ENCODE measurements at places on chromosomes 5 and 9.

- H3K4me1 ChIP-seq = no peaks in the 10 kb centered on the region
- DNase-seq = no peak
- peaks cover 32% of the 10 kb centered on the region for H3K36me3 ChIP-seq
- H3K27me3 ChIP-seq = no peaks in the 10 kb centered on the region
- no peak overlapping the region for H3K27ac ChIP-seq
These were observed 55.2 kb downstream of the HSPA4 start for GRCh38 chr5:133106761-133107572.

DNA sequence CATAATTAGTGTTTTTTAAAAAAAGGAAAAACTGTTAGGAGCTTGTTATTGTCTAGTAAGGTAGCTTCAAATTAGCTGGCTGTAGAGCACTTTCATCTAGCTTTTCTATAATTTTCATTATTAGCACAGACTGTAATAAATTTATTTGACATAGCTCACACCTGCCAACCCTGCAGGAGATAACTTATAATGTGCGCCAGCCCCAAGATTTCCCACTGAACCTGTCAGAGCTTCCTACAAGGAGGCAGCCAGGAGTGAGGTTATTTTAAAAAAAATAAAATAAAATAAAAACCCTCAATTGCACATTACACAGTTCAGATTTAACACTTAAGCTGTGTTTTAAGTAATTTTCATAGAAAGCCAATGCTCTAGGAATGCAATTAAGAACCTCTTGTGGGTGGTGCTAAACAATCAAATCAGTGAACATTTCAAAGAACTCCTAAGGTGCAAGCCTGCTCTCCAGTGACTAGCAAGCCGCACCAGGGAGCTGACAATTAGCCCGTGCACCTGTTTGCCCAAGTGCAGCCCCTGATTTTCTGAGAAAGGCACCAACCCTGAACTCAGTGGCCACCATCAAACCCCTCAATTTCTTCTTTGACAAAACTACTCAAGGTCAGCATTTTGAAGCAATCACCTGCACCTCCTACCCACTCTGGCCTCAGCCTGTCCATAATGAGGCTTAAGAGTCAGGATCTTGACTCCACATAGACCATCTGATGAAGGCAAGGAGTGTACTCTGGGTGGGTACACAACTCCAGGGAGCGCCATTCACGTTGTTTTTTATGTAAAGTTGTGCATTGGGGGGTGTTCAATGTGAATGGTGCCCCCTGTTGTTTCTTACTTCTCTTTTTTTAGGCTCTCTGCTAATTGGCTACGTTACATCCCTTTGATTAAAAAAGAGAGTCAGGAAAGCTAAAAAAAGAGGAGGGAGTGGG, 385.3 kb upstream of the WWC1 start:
- no peak for DNase-seq
- no peaks in the 10 kb centered on the region for H3K27me3 ChIP-seq
- no peak overlapping the region for H3K27ac ChIP-seq
- H3K4me1 ChIP-seq = peaks cover 2% of the 10 kb centered on the region
- no peaks in the 10 kb centered on the region for H3K36me3 ChIP-seq

- H3K27ac ChIP-seq = no peak overlapping the region
- no peaks in the 10 kb centered on the region for H3K36me3 ChIP-seq
- 0 out of 2 replicates have a peak, but pooled peaks cover 3% of the 10 kb centered on the region for H3K27me3 ChIP-seq
- no peak overlapping the region for H3K4me3 ChIP-seq
- DNase-seq = no peak
These were observed 3.9 kb upstream of the BTNL9 start for GRCh38 chr5:181035991-181036815.

DNA sequence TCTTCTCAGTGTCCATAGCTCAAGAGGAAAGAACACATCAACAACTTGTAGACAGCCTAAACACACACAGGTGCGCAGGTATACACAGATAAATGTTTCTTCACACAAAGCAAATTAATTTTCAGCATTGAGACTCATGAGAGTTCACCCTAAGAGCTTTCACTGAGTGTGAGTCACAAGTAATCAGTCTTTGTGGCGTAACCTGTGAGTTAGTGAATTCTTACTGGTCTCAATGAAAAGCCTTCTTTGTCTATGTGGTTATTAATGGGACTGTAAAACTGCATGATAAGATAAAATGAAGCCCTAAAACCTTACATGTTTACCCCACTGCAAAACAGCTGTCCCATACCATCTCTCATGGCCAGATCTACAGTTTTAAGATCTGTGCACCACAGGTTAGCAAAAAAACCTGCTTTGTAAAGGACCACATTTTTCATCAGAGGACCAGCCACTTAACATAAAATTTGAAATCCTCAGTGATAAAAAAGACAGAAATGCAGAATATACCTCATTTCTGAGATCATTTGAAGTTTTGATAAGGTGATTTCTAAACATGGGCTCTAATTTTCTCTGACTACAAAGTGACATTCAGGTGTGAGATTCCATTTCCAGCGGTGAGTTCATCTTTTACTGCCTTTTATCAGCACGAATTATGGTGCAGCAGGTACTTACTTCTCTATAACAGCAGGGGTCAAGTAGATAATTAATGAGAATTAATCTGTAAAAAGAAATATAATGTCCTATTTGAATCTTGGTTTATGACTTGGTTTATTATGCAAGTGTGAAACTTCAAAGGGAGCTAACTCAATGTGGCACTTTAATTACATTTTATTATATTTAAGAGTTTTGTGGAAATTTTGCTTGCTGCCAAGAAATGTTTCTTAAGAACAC, 335.7 kb upstream of the PIK3R1 start:
- H3K36me3 ChIP-seq = no peaks in the 10 kb centered on the region
- H3K27me3 ChIP-seq = no peaks in the 10 kb centered on the region
- no peak for DNase-seq
- H3K4me1 ChIP-seq = no peaks in the 10 kb centered on the region
- H3K27ac ChIP-seq = no peak overlapping the region
- H3K4me3 ChIP-seq = no peak overlapping the region

DNA sequence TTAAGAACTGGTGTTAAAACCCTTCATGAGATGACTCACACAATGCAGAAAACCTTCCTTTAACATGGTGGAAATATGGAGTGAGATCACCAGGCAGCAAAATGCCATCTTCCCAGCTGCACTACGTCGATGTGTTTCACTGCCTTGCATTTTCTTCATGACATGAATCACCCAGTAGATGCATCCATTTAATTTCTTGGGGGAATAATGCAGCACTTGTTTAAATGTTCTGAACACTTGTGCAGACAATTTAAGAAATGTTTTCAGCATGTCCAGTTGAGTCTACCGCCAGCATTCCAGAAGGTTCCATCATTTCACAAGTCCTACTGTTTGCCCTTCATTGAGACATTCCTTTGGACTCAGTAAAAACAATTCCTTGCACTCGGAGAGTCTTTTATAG, 81.6 kb downstream of the ADAMTS16 start:
- no peaks in the 10 kb centered on the region for H3K27me3 ChIP-seq
- no peak overlapping the region for H3K27ac ChIP-seq
- no peak overlapping the region for H3K4me3 ChIP-seq
- H3K36me3 ChIP-seq = no peaks in the 10 kb centered on the region
- DNase-seq = no peak

- H3K27ac ChIP-seq = no peak overlapping the region
- no peaks in the 10 kb centered on the region for H3K27me3 ChIP-seq
- H3K36me3 ChIP-seq = no peaks in the 10 kb centered on the region
- H3K4me1 ChIP-seq = no peaks in the 10 kb centered on the region
- no peak overlapping the region for H3K4me3 ChIP-seq
- no peak for DNase-seq
These were observed 58.1 kb upstream of the TMEM215 start for GRCh38 chr9:32725066-32725860.

- no peaks in the 10 kb centered on the region for H3K36me3 ChIP-seq
- H3K4me1 ChIP-seq = no peaks in the 10 kb centered on the region
- no peak for DNase-seq
- H3K27ac ChIP-seq = no peak overlapping the region
- no peak overlapping the region for H3K4me3 ChIP-seq
These were observed 459.1 kb downstream of the EBF1 start for GRCh38 chr5:158640593-158640980.

DNA sequence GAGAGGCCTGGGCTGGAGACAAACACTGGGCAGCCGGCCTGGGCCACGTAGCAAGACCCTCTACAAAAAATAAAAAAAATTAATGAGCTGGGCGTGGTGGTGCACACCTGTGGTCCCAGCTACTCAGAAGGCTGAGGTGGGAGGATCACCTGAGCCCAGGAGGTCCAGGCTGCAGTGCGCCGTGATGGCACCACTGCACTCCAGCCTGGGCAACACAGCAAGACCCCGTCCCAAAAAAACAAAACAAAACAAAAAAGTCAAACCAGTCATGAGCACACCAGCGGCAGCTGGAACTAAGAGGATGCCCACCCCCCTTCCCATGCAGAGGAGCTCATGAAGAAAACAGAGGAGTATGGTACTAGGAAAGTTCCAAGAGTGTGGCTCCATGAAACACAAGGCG, 2.2 kb upstream of the UBAC1 start:
- H3K27me3 ChIP-seq = no peaks in the 10 kb centered on the region
- no peak overlapping the region for H3K27ac ChIP-seq
- no peak overlapping the region for H3K4me3 ChIP-seq
- H3K36me3 ChIP-seq = no peaks in the 10 kb centered on the region
- DNase-seq = no peak

GRCh38 chr5:124088289-124089032, 576.5 kb downstream of the CSNK1G3 start:
- peaks cover 4% of the 10 kb centered on the region for H3K4me1 ChIP-seq
- peak overlapping the region; percentile 9 for H3K4me3 ChIP-seq
- H3K36me3 ChIP-seq = no peaks in the 10 kb centered on the region
- no peaks in the 10 kb centered on the region for H3K27me3 ChIP-seq
- DNase-seq = no peak
- H3K27ac ChIP-seq = no peak overlapping the region

DNA sequence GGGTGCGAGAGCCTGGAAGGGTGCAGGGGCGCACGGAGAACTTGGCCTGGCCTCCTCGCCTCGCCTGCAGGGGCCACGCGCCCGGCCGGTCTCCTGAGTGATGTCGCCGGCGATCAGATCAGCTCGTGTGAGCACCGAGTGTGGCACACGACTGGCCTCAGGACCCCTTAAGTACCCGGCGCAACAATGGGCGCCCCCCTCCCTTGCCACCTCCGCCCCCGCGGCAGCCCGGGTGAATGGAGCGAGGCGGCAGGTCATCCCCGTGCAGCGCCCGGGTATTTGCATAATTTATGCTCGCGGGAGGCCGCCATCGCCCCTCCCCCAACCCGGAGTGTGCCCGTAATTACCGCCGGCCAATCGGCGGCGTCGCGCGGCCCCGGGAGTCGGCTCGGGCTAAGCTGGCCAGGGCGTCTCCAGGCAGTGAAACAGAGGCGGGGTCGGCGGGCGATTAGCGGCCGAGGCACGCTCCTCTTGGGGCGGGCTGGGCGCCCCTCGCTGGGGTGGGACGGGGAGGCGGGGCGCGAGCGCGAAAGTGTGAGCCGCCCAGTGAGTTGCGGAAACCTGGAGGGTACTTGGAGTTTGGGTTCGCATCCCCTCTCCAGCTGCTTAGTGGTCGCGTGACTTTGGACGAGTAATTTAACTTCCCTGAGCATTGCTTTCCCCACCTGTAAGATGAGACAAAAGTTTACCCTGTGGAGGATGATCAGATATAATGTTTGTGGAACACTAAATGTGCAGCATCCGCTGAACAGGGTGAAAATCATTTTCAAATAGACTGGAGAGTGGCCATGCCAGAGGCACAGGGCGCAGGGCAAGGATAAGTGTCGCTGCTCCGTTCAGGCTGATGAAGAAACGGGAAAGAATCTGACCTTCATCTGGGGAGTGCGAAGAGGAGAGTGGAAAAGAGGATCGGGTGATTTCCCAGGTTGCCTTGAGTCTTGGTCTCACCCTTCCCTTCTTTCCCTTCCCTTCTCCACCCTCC, at the start of gene NEUROG1:
NEUROG1 (minus strand) TSS at position 145 of the 982 bp plus-strand sequence. CDS start 274 bp downstream, outside the sequence.
- peak; percentile 87 for DNase-seq
- H3K36me3 ChIP-seq = no peaks in the 10 kb centered on the region
- peaks cover 96% of the 10 kb centered on the region for H3K27me3 ChIP-seq
- H3K4me3 ChIP-seq = peak within 1 kb of the TSS; percentile 51
- H3K27ac ChIP-seq = no peak within 1 kb of the TSS

GRCh38 chr5:13591621-13592020, 352.9 kb downstream of the DNAH5 start:
- H3K4me1 ChIP-seq = no peaks in the 10 kb centered on the region
- no peaks in the 10 kb centered on the region for H3K27me3 ChIP-seq
- no peak overlapping the region for H3K27ac ChIP-seq
- no peak for DNase-seq
- no peak overlapping the region for H3K4me3 ChIP-seq

DNA sequence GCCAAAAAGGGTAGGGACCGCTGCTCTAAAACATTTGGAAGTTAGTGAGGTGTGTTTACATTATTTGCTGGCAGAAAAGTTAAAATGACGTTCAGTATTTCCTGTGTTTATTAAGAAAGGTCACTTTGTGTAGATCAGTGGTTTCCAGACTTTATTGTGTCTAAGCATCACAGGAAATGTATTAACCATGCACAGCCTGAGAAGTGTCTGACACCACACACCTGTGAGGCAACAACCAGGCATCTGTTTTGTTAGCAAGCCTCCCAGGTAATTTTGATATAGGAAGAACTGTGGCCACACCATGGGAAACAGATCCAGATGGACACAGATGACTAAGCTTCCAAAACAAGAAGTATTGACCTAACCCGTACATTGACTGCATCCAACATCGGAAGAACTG, 12.0 kb downstream of the TTC1 start:
- DNase-seq = no peak
- no peaks in the 10 kb centered on the region for H3K4me1 ChIP-seq
- H3K4me3 ChIP-seq = no peak overlapping the region
- H3K27me3 ChIP-seq = no peaks in the 10 kb centered on the region

DNA sequence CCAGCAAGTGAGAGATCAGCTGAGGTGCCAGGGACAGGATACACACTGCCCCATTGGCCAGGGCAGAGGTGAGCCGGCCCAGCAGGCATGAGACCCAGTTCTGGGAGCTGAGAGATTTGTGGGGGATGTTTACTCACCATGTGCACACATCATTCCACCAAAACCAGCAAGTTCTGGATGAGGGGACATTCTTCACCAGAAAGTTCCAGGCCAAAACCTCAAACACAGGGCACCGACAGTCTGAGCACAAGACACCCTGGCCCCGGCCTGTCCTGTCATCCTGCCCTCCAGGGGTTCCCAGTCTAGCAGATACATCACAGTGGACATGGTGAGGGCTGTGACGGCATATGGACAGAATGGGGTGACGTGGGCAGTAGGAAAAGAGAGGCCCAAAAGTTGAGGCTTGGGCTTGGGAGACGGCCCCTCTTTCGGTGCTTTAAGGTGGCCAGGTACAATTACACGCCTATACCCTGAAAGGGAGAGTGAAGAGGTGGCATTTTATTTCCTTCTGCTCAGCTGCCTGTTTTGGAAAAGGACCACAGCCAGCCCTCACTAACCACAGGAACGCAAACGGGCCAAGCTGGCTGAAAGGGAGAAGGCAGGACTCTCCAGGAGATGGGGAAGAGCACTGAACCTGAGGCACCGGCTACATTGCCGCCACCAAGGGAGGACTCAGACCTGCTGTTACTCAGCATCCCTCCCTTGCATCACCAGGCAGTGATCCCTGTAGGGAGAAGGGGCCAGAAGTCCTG, 64.0 kb downstream of the SHB start:
- no peak overlapping the region for H3K27ac ChIP-seq
- H3K4me3 ChIP-seq = no peak overlapping the region
- H3K27me3 ChIP-seq = no peaks in the 10 kb centered on the region
- DNase-seq = no peak

GRCh38 chr5:22480305-22480704, 372.8 kb downstream of the CDH12 start:
- no peak for DNase-seq
- no peak overlapping the region for H3K27ac ChIP-seq
- H3K36me3 ChIP-seq = no peaks in the 10 kb centered on the region
- no peaks in the 10 kb centered on the region for H3K4me1 ChIP-seq
- H3K4me3 ChIP-seq = no peak overlapping the region
- no peaks in the 10 kb centered on the region for H3K27me3 ChIP-seq

GRCh38 chr5:177096162-177097015, 9.7 kb downstream of the FGFR4 start:
- H3K36me3 ChIP-seq = peaks cover 26% of the 10 kb centered on the region
- no peaks in the 10 kb centered on the region for H3K27me3 ChIP-seq
- H3K27ac ChIP-seq = no peak overlapping the region
- no peak overlapping the region for H3K4me3 ChIP-seq
- DNase-seq = no peak

Data from H1 (cell line).